ENCODE measurements at places on chromosomes 5 and 9.

DNA sequence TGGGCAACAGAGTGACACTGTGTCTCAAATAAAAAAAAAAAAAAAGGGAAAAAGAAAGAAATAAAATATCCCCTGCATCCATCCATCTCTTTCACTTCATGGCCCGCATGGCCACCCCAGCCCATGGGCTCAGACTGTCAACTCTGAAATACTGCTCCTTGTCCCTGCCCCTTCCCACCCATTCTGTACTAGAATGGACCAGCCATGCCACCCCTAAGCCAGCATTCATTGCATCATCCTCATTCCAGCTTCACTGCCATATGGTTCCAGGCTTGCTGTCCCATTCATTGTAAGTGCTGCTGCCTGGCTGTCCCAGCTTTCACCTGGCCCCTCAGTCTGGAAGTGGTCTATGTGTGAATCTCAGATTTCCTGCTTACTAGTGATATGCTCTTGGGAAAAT, 46.2 kb downstream of the SPRY4 start:
- DNase-seq = no peak

- DNase-seq = no peak
Measured at GRCh38 chr9:396396-396795, 181.7 kb downstream of the DOCK8 start.

DNA sequence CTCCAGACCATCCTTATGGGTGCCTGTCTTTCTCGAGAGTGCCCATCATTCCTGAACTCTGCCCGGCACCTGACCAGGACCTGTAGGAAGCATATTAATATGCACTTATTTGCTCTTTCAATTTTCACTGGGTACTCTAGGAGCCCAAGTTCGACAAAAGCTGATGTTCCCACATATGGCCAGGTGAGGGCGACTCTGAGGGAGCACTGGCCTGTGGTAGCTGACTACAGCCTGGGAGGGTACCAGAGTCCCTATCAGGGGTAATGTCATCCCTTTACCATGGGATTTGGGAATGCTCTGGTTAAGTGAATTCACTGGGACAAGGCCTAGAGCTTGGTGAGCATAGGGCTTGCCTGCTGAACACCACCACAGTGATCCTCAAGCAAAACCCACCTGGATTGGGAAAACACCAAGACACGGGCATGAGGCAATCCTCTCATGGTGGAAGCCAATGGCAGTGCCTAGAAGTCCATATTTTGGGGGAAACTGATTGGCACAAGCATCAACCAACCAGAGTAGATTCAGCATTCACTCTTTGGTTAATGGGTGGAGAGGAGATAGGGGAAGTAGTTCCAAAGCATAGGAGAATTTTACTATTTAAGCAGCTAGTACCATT, 112.2 kb downstream of the MTX3 start:
- no peak for DNase-seq

DNA sequence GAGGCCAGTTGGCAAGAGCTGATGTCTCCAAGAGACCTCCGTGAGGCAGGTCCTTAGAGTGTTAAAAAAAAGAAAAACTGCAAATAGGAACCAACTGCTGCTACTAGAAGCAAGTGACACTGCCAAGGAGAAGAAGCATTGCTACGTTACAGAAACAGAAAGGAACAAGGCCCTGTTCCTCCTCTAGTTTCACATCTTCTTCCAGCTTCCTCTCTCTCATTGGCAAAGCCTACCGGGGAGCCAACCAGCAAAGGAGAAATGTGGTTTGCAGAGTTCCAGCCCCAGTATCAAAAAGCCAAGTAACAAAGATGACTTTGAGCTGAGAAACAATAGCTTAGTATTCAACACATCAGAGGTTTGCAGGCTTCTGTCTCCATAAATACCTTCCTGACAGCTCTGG, 145.9 kb downstream of the PRELID2 start:
- no peak for DNase-seq

GRCh38 chr9:89714321-89714720, 109.5 kb downstream of the GADD45G start:
- no peak for DNase-seq

DNA sequence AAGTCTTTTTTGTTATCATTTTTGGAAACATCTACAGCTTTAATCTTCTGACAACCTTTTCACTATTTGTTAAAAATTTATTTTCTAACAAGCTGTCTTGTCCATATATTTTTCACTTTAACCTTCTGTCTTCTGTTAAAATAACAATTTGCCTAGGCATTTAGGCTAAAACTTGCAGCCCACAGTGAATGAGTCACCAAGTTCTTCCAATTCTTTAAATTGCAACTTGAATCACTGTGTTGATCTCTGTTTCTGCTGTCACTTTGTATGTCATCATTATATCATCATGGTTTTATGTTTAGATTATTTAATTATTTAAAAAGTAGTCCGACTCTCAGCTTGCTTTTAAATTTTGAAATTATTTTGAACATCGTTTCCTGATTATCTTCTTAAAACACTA, 473.8 kb upstream of the PTPRD start:
- DNase-seq = no peak

- DNase-seq = no peak
Measured at GRCh38 chr9:118938581-118938980, 430.7 kb downstream of the BRINP1 start.

DNA sequence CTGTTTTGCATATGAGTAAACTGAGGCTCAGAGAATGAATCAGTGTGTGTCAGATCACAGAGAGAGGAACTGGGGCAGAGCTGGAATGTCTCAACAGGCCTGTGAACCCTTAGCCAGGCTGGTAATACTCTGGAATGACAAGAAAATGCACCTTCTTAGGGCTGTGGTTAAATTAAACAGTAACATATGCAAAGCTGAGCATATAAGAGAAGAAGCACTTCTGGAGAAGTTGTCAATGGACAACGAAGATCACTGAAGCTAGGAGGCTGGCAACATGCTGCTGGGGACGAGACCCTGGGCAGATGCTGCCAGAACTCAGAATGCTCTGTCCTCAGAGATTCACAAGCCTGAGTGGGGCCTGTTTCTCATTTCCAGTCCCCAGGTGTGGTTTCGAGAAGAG, 64.6 kb upstream of the EPB41L4B start:
- DNase-seq = no peak

DNA sequence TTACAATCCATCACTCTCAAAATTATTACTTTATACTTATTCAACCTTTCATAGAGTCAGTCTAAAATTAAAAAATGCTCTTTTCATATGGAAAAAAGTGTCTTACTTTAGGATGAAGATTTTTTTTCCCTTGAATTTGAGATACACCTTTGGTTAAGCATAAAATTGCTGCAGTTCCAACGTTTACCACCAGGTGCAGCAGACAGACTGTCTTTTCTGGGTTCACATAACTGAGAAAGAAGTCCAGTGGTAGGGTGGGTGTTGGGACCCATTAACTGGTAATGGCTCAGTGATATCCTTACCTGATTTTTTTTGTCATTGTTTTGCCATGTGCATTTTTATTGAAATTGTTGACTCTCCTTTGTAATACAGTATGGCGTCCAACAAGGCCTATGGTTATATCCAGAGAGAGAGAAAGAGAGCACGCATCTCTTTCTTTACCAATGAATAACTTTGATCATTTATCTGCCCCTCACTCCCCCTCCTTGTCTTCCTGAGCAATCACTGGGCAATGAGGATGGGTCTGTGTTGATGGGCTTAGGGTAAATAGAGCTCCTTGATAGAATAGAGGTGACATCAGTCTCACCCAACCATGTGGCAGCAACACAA, 98.4 kb downstream of the FBXL7 start:
- no peak for DNase-seq

- DNase-seq = no peak
Measured at GRCh38 chr9:83403527-83404238, 134.5 kb downstream of the FRMD3 start.

GRCh38 chr5:43110606-43111170, 10.0 kb upstream of the ZNF131 start:
- no peak for DNase-seq

DNA sequence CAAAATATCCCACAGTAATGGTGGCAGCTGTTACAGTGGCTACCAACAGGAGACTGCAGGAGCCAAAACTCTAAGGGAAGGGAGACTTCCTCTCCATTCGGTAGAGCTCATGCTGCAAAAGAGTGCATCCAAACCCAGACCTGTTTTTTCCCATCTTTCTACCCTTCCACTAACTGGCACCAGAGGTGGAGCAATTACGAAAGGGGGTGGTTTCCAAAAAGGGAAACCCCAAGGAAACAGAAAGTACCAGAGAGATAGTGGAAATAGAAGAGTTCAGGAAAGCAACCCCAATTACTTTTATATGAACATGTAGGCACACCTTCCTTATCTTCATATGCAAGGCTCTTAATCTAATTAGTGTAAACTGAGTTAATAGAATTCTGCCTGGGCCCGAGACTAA, 7.3 kb upstream of the WDR41 start:
- no peak for DNase-seq

DNA sequence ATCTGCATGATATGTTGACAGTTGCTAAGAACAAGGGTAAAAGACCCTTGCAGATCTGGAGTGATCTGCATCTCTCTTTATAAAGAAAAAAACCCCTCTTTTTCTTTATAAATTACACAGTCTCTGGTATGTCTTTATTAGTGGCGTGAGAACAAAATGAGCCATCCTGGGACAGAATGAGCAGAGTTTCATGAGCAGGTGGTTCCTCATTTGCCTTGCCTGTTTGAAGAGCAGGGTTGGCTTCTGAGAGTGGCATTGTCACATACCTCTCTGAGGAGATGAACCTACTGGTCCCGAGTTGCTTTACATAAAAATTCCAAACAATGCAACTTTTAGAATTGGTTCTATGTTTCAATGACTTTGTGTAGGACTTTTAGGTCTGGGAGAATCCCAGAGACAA, 94.3 kb downstream of the INSYN2B start:
- no peak for DNase-seq

DNA sequence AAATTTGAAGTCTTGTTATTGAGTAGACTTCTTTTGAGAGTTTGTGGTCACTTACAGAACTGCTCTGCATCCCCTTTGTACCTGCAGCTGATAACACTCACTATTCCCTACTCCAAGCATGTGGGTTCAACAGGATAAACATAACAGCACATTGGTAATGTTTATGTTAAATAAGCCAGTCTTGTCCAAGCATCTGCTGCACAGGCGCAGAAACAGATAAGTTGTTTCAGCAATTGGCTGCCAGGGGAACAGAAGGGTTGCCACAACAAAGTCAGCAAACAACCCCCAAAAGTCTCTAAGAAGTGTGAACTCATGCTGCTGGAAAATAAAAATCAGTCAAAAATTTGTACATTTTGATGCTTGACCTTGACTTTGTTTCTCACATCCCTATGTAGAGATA, 174.6 kb downstream of the GDNF start:
- DNase-seq = no peak

DNA sequence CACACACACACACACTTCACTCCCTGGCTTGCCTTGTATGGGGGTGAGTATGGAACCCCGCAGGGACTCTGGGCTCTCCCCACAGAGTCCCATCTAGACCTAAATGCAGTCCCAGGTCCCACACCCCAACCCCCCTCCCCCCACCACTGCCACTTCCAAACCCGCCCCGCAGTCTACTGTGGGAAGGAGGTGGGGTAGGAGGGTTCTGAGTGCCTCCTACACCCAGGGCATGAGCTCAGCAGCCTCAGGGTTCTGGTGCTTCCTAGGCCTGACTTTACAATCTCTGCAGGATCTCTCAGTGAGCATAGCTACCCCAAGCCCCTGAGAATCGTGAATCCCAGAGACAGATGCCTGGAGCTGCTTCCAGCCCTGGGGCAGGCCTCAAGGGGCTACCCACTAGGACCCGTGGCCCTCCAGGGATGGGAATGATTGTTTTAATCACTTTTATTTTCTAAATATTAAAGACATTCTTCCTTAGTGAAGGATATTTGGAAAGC, 1.5 kb upstream of the NACC2 start:
- DNase-seq = no peak

GRCh38 chr5:119597728-119598298, 31.5 kb upstream of the FAM170A start:
- DNase-seq = no peak

GRCh38 chr5:179558932-179559283, 8.6 kb downstream of the RUFY1 start:
- no peak for DNase-seq

- DNase-seq = no peak
Measured at GRCh38 chr5:81187885-81188284, 45.2 kb upstream of the CKMT2 start.

GRCh38 chr9:137066096-137066861, 4.1 kb downstream of the SAPCD2 start:
- no peak for DNase-seq

DNA sequence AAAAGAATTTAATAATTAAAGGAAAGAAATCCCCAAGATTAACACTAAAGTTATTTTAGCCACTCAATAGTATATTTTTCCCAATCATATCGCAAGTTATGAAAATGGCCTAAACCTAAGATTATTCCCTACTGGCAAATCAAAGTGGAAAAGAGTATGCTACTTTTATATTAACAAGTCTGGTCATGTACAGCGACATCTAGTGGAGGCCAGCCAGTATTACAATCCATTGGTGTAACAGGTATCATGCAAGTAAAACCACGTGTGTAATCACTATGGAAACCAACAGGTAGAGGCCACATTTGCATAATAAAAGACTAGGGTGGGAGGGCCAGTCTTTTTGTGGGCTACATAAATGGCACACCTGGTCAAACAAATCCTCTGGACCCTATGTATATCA, 976.4 kb upstream of the CDH9 start:
- DNase-seq = no peak

DNA sequence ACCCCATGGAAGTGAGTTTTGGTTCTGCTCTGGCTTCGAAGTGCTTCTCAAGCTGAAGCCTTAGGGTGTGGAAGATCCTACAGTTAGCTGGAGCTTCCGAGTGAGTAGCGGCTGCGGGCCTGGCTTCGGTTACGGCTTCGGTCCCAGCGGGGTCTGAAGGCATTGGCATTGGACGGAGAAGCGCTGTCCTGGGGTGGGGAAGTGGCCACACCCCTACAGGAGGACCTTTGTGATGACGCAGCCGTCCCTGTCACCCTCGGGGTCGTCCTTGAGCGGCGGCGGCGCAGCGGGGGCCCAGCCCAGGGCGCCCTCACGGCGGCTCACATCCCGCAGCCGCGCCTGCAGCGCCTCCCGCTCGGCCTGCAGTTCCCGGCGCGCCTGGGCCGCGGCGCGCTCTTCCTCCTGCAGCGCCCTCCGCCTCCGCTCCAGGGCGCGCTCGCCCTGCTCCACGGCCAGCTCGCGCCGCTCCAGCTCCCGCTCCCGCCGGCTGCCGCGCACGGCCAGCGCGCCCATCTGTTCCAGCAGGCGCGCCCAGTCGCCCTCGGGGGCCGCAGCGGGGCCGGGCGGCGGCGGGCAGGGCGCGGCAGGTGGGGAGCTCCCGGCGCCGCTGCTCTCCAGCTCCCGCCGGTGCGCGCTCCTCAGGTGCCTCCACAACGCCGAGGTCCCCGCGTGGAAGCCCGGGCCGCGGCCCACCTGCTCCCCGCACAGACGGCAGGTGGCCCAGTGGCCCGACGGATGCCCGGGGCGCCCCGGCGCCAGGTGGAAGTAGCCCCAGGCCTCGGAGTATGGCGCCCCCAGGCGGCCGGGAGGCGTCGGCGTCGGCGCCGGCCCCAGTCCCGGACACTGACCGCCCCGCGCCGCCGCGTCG, 9.9 kb downstream of the ZBED3 start:
- DNase-seq = peak; percentile 46

DNA sequence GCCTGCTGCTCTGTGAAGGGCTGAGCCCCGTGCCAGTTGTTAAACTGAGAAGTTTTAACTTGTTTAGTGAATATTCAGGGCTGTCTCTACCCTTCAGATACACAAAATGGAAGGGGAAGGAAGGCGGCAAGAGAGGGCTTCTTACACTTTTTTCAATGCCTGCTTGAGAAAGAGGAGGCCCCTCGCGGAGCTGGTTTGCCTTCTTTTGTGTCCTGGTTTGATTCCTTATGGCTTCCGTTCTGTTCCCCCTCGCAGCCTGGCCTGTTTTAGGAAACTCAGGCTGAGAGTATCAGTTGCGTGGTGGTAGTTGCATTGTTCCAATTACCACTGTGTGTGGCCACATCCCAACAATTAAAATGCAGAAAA, 1.0 kb downstream of the FAM53C start:
- no peak for DNase-seq
